ENCODE measurements at places on chromosomes 1 and 21.
A peak's percentile ranks its signal among the peaks of the same experiment; 100 is the strongest.

DNA sequence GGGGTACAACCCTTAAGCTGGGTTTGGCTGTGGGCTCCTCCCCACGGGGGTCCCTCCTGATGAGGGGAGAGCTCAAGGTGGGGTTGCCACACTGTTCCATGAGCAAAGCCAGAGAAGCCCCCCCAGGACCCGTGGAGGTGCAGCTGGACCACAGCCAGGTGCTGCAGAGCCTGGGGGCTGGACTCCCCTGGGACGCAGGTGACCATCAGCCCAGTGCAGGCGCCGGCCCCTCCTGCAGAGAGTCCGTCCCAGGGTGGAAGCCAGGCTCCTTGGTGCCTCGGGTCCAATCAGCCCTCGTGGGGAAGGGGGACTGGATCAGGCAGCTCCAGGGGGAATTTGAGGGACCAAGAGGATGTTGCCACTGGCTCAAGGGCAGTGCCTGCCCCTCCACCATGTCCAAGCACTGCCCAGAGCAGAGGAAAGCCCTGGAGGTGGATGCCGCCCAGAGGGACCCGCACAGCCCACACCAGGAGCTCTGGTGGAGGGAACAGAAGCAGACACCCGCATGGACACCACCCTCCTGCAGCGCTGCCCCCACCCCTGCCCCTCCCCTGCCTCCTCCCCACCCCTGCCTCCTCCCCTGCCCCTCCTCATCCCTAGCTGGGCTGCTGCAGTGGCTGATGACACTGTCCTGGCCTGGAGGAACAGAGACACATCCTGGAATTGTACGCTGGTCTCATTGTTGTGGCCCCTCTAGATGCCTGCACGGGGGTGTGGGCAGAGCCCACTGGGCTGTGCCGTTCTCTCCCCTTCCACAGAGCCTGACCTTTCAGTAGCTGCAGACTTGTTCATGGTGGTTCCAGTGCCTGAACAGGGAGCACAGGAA lies 30.8 kb upstream of the COL18A1 start:
- no peak for DNase-seq

- DNase-seq = peak; percentile 77
Measured at GRCh38 chr1:165073185-165074007, 283.1 kb downstream of the LMX1A start.

- no peak for DNase-seq
Measured at GRCh38 chr1:188140958-188141357, 1312.2 kb downstream of the PLA2G4A start.

- DNase-seq = peak; percentile 78
Measured at GRCh38 chr1:41498804-41499203, 14.3 kb upstream of the EDN2 start.

GRCh38 chr1:162310337-162310736 lies 66.3 kb downstream of the SPATA46 start:
- DNase-seq = peak; percentile 75

- DNase-seq = peak; percentile 53
Measured at GRCh38 chr21:27564684-27565301, 597.9 kb upstream of the ADAMTS5 start.

DNA sequence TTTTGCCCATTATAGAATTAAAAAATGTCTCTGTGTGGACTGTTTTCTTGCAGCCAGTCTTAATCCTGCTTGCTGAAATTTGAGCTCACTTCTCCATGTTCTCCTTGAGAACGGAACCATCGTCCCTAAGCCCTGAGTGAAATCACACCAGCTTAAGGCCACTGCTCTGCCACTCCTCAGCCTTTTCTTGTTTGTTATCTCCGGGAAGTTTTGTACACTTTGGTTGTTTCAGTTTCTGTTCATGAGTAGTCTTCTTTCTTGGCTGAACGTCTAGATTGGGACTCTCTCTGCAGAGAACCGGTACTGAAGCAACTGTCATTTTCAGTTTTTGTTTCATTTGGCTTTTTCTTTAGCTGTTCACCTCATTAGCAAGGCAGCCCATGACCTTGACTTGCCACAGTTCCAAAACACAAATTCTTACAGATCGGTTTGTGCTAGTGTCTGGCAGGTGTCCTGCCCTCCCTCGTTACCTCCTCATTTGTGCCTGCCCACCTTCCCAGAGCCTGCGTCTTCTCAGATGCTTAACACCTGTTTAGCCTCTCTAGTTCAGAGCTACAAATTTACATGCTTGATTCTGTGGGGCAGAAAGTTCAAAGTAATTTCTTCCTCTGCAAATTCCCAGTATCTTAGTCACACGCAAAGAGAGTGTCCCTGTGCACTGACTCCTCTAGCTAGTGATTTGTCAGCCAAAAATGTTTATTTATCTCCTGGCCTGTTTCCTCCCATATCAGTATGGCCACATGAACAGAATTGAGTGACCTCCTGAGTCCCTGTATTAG lies 12.4 kb downstream of the PSEN2 start:
- DNase-seq = peak; percentile 20

- DNase-seq = peak; percentile 73
Measured at GRCh38 chr1:152185544-152186391, 26.7 kb upstream of the RPTN start.

DNA sequence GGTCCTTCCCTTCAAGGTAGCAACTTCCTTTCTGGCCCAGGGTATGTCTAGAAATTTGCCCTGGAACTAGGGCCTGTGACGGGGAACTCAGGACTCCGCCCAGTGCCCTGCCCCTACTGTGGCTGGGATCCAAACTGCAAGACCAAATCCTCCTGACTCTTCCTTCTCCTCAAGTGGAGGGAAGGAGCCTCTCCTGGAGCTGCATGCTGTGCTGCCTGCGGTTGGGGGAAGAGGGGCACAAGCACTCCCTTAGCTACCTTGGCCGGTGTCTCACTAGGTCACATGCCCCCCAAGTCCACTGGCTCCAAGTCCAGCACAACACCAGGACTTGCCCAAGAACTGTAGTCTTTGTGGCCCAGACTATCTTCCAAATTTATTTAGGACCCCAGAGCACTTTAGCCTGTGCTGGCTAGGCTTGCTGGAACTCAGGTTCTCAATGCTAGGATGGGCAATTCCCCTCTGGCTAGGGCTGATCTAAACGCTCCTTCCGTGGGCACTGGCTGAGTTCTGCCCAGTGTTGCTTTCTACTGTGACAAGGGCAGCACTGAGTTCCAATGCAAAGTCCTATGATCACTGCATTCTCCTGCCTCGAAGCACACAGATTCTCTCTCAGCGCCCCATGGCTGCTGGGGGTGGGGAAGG lies 12.2 kb downstream of the ADSS2 start:
- DNase-seq = no peak

DNA sequence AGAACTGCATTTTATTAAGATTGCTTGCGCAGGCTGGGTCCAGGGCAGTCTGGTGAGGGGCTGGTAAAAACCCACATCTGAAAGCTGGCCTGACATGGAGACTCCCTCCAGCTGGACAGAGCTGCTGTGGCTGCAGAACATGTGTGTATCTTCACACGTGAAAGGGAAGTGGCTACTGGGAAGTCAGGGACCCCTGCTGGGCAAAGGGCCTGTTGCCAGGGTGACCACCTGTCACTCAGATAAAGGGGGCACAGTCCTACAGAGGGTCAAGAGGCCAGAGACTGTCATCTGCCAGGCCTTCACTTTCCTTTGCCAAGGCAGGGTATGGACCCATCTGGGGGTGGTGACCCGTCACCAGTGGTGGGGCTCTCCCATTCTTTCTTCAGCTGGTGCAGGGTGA lies 17.5 kb downstream of the NKAIN1 start:
- no peak for DNase-seq

GRCh38 chr1:155451199-155451598 lies 111.4 kb downstream of the ASH1L start:
- no peak for DNase-seq

GRCh38 chr1:157136133-157136532 lies 2.1 kb downstream of the ETV3 start:
- DNase-seq = no peak

DNA sequence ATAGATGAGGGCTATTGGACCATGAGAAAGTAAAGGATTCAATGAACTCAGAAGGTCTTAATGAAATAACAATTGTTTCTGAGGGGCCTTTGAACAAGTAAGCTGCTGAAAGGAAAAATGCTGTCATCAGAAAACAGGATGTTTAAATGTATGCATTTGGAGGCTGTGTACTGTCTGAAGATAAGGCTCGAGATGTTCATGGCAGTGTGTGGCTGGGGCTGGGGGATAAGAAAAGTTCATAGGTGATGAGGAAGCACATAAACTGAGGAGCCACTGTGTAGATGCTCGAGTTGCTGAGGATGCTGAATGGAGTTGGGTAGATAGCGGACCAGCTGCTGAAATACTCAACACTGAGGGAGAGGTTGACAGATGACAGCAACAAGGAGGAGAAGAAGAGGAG lies 17.8 kb downstream of the THEM4 start:
- no peak for DNase-seq

GRCh38 chr21:42163511-42163863 lies 55.5 kb upstream of the ABCG1 start:
- DNase-seq = no peak

GRCh38 chr1:172473302-172473701 lies 29.4 kb upstream of the PIGC start:
- DNase-seq = no peak

DNA sequence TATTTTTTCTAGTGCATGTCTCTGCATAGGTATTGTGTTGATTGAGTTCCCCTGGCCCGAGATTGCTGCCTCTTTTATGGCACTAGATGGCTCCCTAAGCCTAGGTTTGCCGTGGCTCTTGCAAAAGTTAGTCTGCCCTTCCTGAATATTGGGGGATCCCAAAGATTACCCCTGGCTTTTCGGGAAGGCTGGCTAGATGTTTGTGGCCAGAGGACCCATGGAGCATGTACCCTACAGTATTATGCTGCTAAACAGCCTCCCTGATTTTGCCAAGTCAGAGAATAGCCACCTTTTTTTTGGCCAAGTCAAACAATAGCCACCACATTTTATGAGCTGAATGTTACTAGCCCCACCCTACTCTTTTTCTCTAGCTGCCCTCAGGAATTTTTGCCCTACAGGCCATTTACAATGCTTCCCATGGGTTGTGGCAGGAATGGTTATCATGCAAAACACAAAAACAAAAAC lies 343.2 kb downstream of the OLFM3 start:
- DNase-seq = peak; percentile 48

GRCh38 chr1:93750955-93751354 lies 69.3 kb upstream of the BCAR3 start:
- no peak for DNase-seq

DNA sequence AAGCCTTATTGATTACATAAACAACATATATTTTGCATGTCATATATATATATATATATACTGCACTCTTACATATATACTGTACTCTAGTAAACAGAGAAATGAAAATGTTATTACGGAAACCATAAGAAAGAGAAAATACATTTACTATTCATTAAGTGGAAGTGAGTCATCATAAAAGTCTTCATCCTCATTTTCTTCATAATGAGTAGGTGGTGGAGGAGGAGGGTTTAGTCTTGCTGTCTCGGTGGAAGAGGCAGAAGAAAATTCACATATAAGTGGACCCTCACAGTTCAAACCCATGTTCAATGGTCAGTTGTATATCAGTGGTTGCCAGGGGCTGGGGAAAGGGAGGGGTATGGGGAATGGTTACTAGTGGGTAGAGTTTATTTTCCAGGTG lies 8.0 kb upstream of the IFNLR1 start:
- no peak for DNase-seq

- no peak for DNase-seq
Measured at GRCh38 chr1:169060043-169060722, 46.3 kb upstream of the ATP1B1 start.

DNA sequence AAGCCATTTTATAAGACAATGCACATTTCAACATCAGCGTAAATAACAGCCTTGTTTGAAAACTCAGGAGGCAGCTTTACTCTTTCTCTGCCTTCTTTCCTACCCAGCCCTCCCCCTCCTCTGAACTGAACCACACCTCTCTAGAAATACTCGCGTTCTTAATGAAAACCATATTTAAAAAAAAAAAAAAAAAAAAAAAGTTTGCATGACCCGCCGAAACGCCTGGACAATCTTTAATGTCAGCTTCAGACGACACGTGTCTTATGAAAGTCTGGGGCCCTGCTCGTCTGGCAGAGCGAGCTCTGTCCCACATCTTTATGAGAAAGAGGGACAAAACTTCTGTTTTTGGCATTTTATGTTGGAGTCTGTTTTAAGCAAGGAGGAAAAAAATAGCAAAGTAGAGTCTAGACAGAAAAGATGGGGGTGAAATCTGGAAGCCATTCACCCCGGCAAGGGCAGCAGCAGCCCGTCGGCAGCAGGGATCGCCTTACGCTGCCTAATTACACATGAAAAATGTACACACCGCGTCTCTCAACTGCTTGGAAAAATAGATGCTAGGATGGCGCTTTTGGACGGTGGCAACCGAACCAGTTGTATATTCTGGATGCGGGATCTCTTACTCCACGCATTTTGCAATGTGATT lies 130.4 kb upstream of the ETS2 start:
- DNase-seq = no peak

DNA sequence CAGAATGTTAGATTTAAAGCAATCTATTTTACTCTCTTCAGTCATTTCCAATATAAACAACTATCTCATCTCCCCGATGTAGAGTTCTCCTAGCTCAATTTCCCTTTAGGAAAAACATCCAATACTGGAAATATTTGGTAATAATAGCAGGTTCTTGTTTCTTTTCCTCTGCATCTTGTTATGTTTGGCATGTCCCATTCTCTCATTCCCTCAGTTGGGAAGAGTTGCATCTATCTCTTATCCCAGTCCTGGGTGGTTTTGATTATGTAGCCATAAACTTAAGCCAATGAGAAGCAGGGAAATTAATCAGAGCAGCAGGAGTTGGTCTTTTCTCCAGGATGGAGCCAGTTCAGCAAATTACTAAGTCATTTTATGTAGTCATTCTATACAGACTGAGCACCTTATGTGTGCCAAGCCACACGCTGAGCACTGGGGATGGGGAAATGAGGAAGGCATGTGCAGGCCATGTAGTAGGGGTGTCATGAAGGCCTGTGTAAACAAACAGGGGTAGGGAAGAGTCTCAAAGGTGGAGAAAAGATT lies 418.2 kb upstream of the NFIA start:
- no peak for DNase-seq

GRCh38 chr1:15355968-15356625 lies 53.6 kb upstream of the EFHD2 start:
- peak; percentile 77 for DNase-seq

DNA sequence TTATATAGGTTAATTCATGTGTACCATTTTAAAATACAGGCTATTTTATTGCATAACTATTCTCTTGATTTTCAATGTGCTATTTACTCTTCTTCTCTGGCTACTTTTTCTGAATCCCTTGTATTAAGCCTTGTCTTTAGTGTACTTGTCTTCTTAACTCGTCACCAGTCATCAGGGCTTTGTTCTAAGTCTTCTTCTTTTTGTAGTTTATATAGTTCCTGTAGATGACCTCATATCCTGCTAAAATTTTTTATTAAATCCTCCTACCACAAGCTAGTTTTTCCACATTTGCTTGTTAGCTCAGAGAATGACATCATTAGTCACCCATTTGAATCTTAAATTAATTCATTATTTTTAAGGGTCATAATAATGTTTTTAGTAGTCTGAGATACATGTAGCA lies 1281.9 kb downstream of the KCNT2 start:
- DNase-seq = no peak

- DNase-seq = peak; percentile 33
Measured at GRCh38 chr1:247338723-247339275, 7.1 kb upstream of the ZNF496 start.

Measured in astrocyte of the hippocampus (primary cell).